ENCODE measurements at places on chromosomes 4 and X.

- no peak for DNase-seq
Measured at GRCh38 chrX:98398542-98398941, 1514.8 kb downstream of the RPA4 start.

- DNase-seq = no peak
Measured at GRCh38 chrX:30680618-30681017, 27.4 kb downstream of the GK start.

DNA sequence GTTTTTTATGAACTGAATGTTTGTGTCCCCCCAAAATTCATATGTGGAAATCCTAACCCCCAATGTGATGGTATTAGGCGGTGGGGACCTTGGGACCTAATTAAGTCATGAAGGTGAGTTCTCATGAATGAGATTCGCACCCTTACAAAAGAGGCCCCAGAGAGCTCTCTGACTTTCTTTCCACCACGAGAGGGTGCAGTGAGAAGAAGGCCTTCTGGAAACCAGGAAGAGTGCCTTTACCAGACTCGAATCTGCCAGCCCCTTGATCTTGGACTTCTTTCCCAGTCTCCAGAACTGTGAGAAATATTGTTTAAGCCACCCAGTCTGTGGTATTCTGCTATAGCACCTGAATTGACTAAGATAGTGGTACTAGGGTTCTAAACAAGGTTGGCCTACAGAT, 40.8 kb downstream of the STK26 start:
- DNase-seq = no peak

DNA sequence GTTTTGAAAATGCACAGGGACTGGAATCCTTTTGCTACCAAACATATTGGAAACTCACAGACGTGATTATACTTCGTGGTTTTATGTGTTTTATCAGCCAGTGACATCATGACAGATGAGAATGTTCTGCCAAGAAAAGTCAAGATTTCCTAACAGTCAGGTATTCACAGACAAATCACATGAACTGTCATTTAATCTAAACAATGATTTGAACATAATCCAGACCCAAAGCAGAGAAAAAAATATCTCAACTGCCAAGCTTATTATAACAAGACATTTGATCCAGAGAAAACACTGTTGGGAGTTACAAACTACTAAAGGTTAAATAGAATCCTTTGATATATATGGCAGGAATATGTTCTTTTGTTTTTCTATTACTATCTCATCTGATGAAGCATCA, 635.9 kb upstream of the FRG1 start:
- DNase-seq = no peak

- no peak for DNase-seq
Measured at GRCh38 chr4:168555437-168555836, 58.6 kb downstream of the PALLD start.

- DNase-seq = no peak
Measured at GRCh38 chrX:69290292-69290691, 125.0 kb upstream of the PJA1 start.

- no peak for DNase-seq
Measured at GRCh38 chr4:151709587-151709986, 51.2 kb downstream of the GATB start.

DNA sequence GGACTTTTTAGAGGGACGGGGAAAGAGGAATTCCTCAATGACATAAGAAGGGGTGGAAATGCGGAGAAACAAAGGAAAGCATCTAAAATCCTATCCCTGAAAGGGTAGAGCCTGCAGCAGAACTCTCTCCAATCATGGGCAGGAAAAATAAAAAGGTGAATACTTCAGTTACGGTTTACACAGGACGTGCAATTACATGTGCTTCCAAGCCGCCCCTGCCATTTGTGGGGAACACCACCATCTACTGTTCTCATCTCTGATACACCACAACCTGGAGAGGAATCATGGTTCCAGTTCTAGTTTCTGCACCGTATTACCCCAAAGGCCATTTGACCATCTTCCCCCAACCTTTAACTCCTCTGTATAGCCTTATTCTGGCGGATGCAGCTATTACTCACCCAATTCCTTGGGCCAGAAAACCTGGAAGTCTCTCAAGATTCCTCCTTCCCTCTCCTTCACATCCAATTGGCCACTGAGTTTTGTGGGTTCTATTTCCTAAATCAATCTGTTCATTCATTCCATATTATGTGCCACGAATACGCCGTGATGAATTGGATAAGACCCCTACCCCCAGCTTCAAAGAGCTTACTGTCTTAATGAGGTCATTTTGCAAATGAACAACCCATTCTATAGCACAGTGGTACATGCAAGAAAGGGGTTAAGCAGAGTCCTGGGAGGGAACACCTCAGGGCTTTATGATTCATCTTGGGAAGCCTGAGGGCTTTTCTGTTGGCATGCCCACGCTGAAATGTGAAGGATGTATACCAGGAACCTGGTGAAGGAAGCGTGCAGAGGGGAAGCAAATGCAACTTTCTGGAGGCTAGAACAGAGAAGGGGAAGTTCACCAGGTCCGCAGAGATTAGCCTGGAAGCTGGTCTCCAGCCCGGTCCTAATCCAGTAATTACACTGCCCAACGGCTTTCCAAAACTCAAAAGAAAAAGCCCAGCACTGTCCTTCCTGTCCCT, 1.4 kb upstream of the MSL3 start:
- DNase-seq = no peak

DNA sequence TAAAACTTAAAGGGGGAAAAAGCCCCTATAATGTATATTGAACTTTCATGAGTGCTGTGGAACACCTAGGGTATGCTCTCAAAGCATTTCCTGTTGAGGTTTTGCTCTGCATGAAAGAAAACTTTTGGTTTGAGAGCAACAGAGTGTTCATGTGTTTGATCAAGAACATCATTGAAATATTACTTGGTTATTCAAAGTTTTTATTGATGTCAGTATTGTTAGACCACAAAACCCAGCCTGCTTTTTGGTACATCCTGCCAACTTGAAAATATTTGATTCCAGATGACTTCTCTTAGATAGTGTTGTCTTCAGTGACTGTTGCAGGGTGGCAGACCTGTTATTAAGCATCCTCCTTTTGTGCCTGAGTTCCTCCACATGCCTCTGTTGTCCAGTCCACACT, 68.0 kb downstream of the N4BP2 start:
- DNase-seq = no peak

DNA sequence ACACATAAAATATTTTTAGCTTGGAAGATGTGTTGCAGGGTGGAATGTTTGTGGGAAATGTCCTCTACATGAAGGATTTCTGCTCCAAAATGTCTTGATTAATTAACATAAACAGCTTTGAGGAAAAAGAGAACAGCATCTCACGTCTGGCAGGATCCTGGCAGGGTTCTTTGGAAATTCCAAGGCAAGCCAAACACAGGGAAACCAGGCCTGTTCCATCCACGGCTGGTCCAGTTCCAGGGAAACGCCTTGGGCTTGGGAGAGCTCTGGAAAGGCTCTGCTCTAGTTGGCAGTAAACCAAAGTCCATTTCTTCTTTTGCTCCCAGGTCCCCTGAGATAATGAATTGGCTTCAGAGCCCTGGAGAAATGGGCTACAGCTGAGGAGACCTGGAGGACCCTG, 42.4 kb upstream of the GAB1 start:
- DNase-seq = no peak

DNA sequence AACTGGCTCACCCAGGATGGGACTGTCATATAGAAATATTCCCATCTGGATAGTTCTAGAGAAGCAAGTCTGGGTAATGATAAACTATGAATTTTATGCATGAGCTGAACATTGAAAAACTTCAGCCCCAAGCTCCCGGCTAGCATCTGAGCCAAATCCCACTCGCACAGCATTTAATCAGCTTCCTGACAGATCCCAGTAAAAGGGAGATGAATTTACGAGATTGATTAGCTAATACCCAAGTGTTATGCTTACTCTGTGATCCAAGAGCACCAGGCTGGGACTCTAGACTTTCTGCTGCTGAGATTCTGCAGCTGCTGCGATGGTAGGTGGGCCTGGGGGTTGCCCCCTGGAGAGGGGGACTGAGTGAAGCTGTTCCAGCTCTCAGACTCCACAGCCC, 28.0 kb downstream of the FRMPD3 start:
- no peak for DNase-seq
